Activated naive CD4-positive, alpha-beta T cell (primary cell): ENCODE measurements at places on chromosomes 3 and 15.

- no peak for DNase-seq
These were observed 197.5 kb upstream of the BCL6 start for GRCh38 chr3:187942658-187943241.

- no peak for DNase-seq
These were observed 25.0 kb downstream of the TKT start for GRCh38 chr3:53230789-53231188.

DNA sequence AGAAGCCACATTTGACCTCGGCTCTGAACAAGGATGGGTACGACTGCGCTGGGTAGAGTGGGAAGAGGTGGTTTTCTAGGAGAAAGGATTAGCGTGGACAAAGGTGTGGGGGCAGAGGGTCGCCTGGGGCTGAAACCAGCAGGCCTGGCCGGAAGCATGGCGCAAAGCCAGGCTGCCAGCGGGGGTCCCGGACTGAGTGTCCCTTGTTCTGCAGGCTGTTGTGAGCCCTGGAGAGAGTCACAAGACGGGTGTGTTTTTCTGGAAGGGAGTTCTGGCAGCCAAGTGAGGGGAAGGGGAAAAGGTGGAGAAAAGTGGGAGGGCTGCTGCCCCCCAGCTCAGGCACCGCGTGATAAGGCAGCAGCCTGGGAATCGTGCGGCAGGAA, 98.5 kb upstream of the MEF2A start:
- no peak for DNase-seq

DNA sequence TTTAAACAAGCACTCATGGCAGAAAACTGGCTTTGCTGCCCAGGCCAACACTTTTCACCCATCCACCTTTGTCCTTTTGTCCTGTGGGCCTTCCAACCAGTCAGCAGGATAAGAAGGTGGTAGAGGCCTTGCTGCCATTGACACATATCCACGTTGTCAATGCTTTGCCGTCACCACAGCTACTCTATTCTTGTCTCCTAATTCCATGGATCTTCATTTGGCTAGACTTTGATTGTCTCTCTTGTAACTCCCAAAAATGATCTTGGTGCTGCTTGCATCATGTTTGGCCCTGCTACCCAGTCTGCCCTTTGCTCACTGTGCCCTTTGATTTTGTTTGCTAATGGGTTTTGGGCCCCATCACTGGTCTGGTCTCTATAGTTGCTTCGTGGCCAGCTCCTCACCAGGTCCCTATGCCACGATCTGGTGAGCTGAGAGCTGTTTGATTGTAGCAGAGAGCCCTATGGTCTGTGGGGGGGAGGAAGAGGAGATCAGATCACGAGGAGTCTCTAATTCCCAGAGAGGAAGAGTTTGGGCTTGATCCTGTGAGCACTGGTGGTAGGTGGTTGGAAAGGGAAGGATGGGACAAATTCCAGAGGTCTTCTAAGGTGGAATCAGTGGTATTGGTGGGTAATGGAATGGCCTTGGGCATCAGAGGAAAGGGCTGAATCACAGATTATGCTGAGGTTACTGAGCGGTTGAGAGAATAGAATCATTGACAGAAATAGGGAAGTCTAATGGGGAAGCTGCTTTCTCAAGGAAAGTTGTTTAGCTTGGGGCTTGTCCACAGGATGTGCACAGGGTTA, 40.3 kb downstream of the ABHD2 start:
- no peak for DNase-seq

GRCh38 chr3:191848818-191849217, 387.9 kb downstream of the PYDC2 start:
- DNase-seq: no peak
